ENCODE measurements at places on chromosomes 12 and 14.

DNA sequence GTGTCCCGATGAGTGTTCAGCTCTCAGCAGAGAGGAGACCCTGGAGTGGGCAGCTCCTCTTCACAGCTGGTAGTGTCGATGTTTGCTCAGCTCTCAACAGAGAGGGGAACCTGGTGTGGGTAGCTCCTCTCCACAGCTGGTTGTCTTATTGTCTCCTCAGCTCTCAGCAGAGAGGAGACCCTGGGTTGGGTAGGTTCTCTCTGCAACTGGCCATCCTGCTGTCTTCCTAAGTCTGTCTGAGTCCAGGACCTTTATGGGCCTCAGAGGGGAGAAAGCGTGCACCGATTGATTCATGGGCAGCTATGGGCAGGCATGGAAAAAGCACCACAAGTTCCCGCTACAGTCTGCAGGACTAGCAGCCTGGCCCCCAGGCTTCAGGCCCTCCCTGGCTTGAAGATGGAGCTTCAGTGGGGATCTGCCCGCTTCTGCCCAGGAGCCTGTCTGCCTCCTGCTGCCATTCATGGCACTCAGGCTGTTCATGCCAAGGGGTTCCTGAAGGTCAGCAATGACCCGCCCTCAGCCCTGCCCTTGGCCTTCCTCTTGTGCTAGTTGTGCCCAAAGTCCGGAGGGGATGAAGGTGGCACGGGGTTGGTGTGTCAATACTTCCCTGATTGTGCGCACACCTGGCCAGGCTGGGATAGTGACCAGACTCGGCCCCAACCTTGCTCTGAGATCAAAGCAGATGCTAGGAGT lies 224.2 kb downstream of the KCNC2 start:
- no peak for DNase-seq

DNA sequence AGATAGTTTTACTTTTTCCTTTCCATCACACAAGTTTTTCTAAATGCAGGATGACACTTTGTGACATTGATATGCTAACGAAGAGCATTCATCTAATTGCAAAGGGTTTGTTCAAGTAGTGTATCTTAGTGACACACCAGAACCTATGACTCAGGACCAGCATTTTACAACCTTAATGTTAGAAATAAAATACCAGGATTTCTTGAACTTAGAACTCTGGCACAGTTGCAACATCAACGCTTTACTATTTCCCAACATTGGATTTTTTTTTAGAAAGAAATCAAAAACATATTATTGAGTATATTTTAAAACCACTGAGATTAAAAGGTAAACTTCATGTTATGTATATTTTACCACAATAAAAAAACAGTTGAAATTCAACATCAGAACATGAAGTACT lies 17.9 kb upstream of the PLEKHG6 start:
- no peak for DNase-seq

GRCh38 chr12:113463746-113464451 lies 7.8 kb downstream of the LHX5 start:
- no peak for DNase-seq

DNA sequence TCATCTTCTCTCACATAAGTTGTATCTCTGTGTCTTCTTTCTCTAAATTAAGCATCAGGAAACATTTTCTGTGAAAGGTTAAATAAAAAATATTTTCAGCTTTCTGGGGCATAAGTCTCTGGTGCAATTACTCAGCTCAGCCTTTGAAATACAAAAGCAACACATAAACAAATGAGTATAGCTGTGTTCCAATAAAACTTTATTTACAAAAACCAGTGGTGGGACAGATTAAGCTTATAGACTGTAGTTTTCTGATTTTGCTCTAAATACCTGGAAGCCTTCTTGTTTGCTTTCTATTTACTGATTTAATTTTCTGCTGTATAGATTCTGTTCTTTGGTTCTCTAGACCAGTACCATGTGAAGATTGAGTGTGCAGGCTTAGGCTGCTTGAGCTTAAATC lies 655.1 kb downstream of the VRK1 start:
- no peak for DNase-seq
